ENCODE measurements at places on chromosomes 13 and 19. TPM values are rescaled to one million over a fixed set of nuclear protein-coding genes. Genes with fewer than 3 reads are reported as not detected.

- H3K4me1 ChIP-seq, result no peaks in the 10 kb centered on the region
- no peak overlapping the region for H3K4me3 ChIP-seq
- peak; percentile 2 for DNase-seq
- no peaks in the 10 kb centered on the region for H3K27me3 ChIP-seq
- H3K36me3 ChIP-seq, result no peaks in the 10 kb centered on the region
Measured at GRCh38 chr13:113669755-113670341, 2.8 kb downstream of the GRK1 start.

- peaks cover 2% of the 10 kb centered on the region for H3K4me1 ChIP-seq
- peak overlapping the region; percentile 64 for H3K4me3 ChIP-seq
- H3K27ac ChIP-seq, result no peak overlapping the region
Measured at GRCh38 chr19:44303320-44303719, 1.5 kb downstream of the ZNF235 start.

GRCh38 chr13:113638806-113639205 is 19.2 kb downstream of the ATP4B start:
- DNase-seq, result no peak
- no peaks in the 10 kb centered on the region for H3K4me1 ChIP-seq
- H3K27ac ChIP-seq, result no peak overlapping the region
- H3K4me3 ChIP-seq, result no peak overlapping the region

DNA sequence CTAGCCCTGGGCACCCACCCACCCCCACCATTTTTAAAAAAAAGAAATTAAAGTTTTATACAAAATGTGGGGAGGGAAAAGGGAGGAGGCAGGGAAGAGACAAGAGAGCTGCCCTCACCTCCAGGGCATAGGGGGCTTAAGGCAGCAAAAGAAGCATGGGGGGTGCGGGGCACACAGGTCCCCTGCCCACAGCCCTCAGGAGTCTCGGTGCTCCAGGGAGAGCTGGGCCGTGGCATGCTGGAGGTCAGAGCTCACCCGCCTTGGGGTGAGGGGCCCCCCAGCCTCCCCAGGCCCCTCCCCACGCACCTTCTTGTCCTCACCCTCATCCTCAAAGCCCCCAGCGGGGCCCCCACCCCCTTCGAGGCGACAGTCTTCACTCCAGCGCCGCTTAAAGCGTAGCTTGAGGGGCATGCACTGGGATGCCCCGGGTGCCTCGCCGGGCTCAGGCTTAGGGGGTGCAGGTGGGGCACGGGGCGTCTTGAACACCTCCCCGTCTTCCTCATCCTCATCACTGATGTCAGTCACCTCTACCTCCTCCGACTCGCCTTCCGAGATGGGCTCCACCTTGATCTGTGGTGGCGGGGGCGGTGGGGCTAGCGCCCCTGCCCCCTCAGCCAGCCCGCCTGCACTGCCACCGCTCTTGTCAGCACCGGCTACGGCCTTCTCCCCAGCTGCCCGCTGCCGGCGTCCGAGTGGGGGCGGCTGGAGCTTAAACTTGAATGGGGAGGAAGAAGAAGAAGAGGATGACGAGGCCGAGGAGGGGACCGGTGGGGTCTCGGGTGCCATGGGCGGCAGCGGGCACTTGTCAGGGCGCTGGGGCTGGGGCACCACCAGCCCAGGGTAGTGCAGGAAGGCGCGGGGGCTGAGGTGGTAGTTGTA is 6.1 kb upstream of the GSK3A start:
- peaks cover 6% of the 10 kb centered on the region for H3K36me3 ChIP-seq
- peaks cover 2% of the 10 kb centered on the region for H3K4me1 ChIP-seq
- DNase-seq, result no peak
- no peak overlapping the region for H3K27ac ChIP-seq
- no peaks in the 10 kb centered on the region for H3K27me3 ChIP-seq

FGF21 gene
- total RNA-seq, result not detected

Data from SJCRH30 (cell line).